ENCODE measurements at places on chromosomes 7 and 10.

DNA sequence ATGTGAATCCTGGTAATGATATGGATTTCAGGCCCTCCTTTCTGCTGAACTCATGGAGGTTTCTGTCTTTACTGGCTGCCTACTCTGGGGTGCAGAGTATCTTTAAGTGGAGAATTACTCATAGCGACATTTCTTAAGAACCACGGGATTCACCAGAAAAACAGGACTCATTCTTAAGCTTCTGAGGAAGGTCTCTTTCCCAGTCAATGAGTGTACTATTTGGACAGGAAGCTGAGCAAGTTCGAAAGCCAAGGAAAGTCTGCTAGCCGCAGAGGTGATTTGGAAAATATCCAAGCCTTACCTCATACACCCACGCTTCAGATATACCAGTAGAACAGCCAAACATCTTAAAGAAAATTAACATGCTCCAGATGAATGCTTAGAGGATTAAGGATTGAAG lies 377.6 kb upstream of the MYO3A start:
- no peak for DNase-seq

GRCh38 chr7:3154881-3155494 lies 111.3 kb upstream of the CARD11 start:
- DNase-seq = peak; percentile 62

- DNase-seq = peak; percentile 65
Observed at GRCh38 chr7:143263266-143264195, at the start of gene GSTK1. TSS of gene GSTK1 (plus strand) at chr7:143263441. CDS start at chr7:143263514, 73 bp downstream.

GRCh38 chr10:28291881-28292297 lies 11.0 kb downstream of the MPP7 start:
- no peak for DNase-seq

DNA sequence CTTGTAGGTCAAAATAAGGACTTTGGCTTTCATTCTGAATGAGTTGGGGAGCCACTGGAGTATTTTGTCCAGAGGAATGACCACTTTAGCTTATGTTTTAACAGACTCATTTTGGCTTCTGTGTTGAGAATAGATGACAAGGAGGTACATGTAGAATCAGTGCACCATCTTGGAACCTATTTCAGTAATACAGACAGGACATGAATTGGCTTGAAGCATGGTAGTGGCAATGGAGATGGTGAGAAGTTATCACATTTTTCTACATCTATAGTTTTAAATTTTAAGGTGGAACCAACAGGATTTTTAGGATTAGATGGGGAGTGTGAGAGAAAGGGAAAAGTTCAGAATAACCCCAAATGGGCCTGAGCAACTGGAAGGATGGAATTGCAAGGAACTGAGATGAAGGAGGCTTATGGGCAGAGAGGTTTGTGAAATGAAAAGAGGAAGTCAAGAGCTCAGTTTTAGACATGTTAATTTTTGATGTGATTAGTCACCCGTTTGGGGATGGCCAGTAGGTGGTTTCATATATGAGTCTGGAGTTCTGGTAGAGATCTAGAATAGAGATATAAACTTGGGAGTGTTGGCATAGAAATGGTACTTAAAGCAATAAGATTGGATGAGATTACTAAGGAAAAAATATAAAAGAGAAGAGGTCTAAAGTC lies 89.2 kb upstream of the JAZF1 start:
- DNase-seq = no peak

DNA sequence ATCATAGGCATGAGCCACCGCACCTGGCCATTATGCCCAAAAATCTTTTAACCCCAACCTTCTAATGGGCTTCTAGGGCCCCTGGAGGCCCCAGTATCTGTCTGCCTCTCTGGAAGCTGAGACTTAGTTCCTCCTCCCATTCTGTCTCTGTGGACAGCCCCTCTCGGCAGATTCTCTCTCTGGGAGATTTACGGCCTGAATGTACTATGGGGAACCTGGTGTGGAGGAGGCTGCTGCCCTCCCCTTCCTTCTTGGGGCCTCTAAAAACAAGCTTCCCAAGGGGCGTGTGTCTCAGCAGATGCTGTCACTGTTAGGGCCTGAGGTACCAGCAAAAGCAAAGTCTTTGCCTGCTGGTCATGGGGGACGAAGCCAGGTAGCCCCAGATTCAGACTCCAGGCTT lies 35.8 kb upstream of the PRKAR1B start:
- DNase-seq = no peak

DNA sequence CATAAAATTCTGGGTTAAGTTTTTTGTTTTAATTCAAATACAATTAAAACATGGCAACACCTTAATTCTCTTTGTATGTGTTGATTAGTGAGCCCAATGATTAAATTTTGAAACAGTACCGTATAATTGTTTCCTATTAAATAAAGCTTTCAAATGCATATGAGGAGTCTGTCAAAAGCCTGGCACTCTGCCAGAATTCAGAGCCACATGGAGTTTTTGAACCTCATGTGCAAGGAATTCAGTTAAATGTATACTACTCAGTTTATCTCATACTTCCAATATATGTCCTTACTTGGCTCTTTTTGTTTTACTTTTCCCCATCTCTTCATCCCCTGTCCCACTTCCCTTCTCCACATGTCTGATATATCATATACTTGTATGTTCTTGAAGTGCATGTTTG lies 165.6 kb upstream of the FAM3C start:
- no peak for DNase-seq

DNA sequence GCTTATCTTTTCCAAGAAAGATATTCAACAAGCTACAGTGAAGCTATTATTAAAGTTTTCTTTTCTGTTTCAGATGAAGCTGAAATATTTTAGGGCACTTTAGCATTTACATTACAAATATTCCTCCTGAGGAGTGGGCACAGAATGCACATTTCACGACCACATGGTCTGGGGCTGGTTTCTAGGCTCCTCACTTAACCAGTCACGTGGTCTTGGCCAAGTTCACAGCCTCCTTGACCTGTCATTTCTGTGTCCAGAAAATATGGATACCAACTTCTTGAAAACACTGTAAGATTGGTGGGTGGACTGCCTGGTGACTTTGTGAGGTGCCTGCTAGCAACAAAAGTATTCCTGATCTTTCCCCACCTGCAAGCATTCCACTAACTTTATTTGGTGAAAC lies 70.9 kb downstream of the FAM171A1 start:
- DNase-seq = no peak

Data from T-cell (primary cell).